LHCN-M2 (cell line): ENCODE measurements at places on chromosomes 6 and 20. TPM values are rescaled to one million over a fixed set of nuclear protein-coding genes. Genes with fewer than 3 reads are reported as not detected.

Gene FLRT3
- 4.1 and 12.8 TPM in 2 replicates for total RNA-seq

GRCh38 chr6:117681162-117681741 is 6.0 kb downstream of the NUS1 start:
- no peak for DNase-seq

DNA sequence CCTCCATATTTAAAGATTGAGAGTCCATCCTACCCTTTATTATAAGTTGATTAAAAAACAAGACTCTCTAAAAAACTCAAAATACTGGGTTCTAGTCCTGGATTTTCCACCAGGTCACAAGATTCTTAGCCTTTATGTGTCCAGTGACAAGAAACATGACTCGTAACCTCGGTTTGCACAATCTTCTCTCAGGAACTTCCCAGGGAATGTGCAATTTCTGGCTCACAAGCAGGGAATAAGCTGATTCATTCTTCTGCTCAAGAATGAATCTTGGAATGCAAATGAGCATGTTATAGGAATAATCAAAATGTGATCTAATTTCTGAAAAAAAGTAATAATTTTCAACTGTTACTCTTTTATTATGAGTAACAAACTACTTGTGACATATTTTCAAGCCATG is 45.1 kb downstream of the OGFRL1 start:
- peak; percentile 85 for DNase-seq

GRCh38 chr6:119865466-119866350 is 516.1 kb upstream of the MAN1A1 start:
- DNase-seq: no peak

- no peak for DNase-seq
Observed at GRCh38 chr6:50443144-50443543, 270.2 kb upstream of the TFAP2D start.
